ENCODE measurements at places on chromosomes 6 and 20. TPM values are rescaled to one million over a fixed set of nuclear protein-coding genes. Genes with fewer than 3 reads are reported as not detected.

DNA sequence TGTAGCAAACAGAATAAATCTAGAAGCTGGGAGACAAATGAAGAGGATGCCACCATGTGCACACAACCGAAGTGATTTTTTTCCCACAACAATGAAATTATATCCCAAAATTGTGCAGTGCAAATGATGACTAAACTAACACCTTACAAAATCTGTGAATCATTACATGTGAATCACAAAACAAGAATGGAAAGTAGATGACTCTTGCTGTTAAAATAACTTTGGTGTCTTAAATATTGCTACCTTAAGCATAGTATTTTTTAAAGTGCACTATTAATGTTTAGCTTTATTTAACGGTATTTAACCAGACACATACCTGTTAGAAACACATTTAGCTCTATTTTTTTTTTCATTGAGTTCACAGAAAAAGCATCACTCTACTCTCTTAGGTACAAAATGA lies 190.8 kb downstream of the TBC1D32 start:
- no peaks in the 10 kb centered on the region for H3K36me3 ChIP-seq
- no peaks in the 10 kb centered on the region for H3K27me3 ChIP-seq
- H3K4me3 ChIP-seq: no peak overlapping the region
- DNase-seq: no peak
- no peak overlapping the region for H3K27ac ChIP-seq

Gene DDRGK1
- total RNA-seq: 68.3 TPM

GRCh38 chr6:51489133-51489532 lies 598.3 kb downstream of the PKHD1 start:
- no peaks in the 10 kb centered on the region for H3K4me1 ChIP-seq
- no peaks in the 10 kb centered on the region for H3K36me3 ChIP-seq
- H3K27ac ChIP-seq: no peak overlapping the region
- no peak overlapping the region for H3K4me3 ChIP-seq
- H3K27me3 ChIP-seq: no peaks in the 10 kb centered on the region

Gene SMIM13
- 8.0 TPM for total RNA-seq

DNA sequence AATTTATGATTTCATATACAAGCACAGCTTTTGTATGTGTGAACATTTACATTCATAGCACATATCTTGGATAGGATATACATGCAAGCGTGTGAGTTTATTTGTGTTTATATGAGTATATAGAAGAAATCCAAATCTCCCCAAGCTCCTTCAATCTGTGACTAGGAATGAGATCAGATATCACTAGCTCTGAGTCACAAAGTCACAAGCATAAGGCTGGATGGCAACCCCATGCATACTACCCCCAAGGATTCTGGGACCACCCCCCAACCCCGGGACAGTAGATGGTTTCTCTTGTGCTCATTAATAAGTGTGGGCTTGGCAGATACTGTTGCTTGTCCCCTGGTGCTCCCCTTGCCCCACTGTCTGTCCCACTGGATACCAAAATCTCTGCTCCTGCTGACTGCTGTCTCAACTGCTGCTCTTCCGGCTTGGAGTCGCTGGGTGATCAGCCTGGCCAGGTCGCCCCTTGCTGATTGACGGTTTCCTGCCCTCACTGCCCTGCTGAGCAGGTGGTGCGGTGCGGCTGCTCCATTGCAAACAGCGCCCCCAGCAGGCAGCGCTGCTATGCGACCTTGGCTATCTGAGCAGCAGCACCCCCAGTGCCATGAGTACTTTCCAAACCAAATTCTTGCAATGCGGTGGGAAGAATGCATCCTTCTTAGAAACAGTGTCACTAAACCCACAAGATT lies 279.4 kb downstream of the CD83 start:
- H3K4me3 ChIP-seq: no peak overlapping the region
- no peaks in the 10 kb centered on the region for H3K4me1 ChIP-seq
- H3K36me3 ChIP-seq: no peaks in the 10 kb centered on the region
- no peaks in the 10 kb centered on the region for H3K27me3 ChIP-seq
- DNase-seq: no peak

- no peaks in the 10 kb centered on the region for H3K4me1 ChIP-seq
- H3K36me3 ChIP-seq: no peaks in the 10 kb centered on the region
- DNase-seq: no peak
- no peak overlapping the region for H3K4me3 ChIP-seq
Observed at GRCh38 chr6:165745492-165745891, 82.5 kb upstream of the PDE10A start.

GRCh38 chr6:157468574-157468973 lies 87.6 kb downstream of the ZDHHC14 start:
- no peaks in the 10 kb centered on the region for H3K36me3 ChIP-seq
- H3K4me1 ChIP-seq: no peaks in the 10 kb centered on the region
- no peak for DNase-seq
- no peak overlapping the region for H3K4me3 ChIP-seq
- H3K27me3 ChIP-seq: no peaks in the 10 kb centered on the region

Gene ULBP3
- 1.3 TPM for total RNA-seq

GRCh38 chr20:47274401-47275108 lies 81.9 kb downstream of the ZMYND8 start:
- no peak overlapping the region for H3K27ac ChIP-seq
- no peak for DNase-seq
- no peak overlapping the region for H3K4me3 ChIP-seq
- H3K36me3 ChIP-seq: peaks cover 64% of the 10 kb centered on the region
- H3K27me3 ChIP-seq: no peaks in the 10 kb centered on the region

Gene SLC22A1
- total RNA-seq: 2.3 TPM

GRCh38 chr6:96992343-96992730 lies 67.8 kb downstream of the KLHL32 start:
- H3K27me3 ChIP-seq: no peaks in the 10 kb centered on the region
- no peak overlapping the region for H3K4me3 ChIP-seq
- no peak for DNase-seq
- no peaks in the 10 kb centered on the region for H3K36me3 ChIP-seq

- H3K27me3 ChIP-seq: no peaks in the 10 kb centered on the region
- no peak overlapping the region for H3K4me3 ChIP-seq
- no peak overlapping the region for H3K27ac ChIP-seq
Observed at GRCh38 chr6:31299511-31299910, 27.6 kb upstream of the HLA-C start.

Gene RNF217
- total RNA-seq: 0.59 TPM

DNA sequence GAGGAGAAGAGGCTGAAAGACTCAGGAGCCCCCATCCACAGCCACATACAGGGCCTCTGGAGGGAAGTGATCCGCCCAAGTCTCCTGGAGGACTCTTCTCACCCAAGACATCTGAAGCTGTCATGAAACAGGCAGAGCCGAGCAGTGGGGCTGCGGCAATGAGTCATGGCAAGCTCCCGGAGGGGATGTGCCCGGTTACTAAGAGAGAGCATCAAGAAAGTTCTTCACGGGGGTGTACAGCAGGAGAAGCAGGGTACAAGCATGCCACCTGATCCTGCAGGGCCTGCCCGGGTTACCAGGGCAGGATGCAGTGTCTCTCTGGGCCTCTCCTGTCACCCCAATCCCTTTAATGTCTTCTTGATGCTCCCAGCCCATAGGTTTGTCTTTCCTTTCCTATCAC lies 21.1 kb downstream of the TRIM26 start:
- no peak for DNase-seq
- peaks cover 20% of the 10 kb centered on the region for H3K36me3 ChIP-seq
- no peaks in the 10 kb centered on the region for H3K27me3 ChIP-seq
- H3K27ac ChIP-seq: no peak overlapping the region

DNA sequence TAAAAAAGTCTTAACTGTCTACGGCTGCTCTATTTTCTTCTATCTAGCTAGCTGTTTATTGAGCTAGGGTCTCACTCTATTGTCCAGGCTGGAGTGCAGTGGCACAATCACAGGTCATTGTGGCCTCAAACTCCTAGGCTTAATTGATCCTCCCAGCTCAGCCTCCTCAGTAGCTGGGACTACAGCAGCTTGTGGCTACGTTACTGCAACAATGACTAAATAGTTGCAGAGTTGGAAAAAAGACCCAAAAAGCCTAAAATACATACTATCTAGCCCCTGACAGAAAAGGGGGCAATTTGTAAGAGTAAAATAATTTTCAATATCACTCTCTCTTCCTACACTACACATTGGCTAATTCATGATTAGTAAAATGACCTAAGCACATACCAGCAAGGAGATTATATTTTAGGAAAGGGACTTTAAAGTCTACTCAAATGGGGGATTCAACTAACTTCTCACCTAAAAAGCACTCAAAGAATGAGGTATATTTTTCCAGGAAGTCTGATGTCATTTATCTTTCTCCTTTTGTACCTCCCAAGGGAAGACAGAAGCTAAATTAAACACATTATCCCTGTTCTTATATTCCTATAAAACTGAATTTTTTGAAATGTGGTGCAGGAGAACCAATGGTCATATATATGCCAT lies 82.8 kb downstream of the ZMYND8 start:
- H3K4me1 ChIP-seq: no peaks in the 10 kb centered on the region
- no peaks in the 10 kb centered on the region for H3K27me3 ChIP-seq
- no peak overlapping the region for H3K4me3 ChIP-seq
- H3K36me3 ChIP-seq: peaks cover 6% of the 10 kb centered on the region
- no peak for DNase-seq

DNA sequence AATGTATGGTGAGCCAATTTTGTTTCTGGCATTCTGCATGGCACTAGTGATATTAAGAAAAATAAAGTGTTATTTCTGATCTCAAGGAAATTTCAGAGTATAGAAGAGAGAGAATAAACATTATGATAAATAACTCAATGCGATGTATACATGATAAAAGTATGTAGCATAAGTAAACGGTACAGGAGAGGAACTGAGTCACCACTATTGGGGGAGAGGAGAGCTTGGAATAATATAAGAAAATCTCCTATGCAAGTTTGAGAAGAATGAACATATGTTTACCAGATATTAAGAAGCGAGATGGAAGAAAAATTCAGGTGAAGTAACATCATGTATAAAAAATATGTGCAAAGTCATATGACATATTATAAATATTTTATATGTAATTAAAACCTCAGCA lies 1230.3 kb upstream of the CITED2 start:
- H3K27ac ChIP-seq: no peak overlapping the region
- no peaks in the 10 kb centered on the region for H3K4me1 ChIP-seq
- H3K27me3 ChIP-seq: no peaks in the 10 kb centered on the region

DNA sequence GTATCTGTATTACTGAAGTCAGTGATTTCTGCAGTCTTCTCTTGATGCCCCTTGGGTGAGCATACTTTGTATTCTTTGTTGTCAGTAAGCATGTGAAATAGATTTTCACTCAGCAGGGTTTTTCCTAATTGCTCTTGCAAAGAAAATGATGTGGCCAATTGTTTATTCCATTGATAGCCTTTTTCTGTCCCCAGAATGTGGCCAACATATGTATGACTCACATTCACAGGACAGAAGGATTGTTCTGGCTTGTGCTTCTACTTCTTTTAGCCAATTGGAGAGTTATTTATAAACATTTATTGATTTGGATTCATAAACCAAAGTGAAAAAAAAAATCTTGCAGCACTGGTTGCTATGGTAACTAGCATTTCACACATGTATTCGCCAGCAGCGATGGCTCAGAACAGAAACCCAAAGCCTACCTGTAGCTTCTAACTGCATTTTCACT lies 54.4 kb upstream of the RBM24 start:
- no peak overlapping the region for H3K27ac ChIP-seq
- no peak overlapping the region for H3K4me3 ChIP-seq
- H3K27me3 ChIP-seq: peaks cover 5% of the 10 kb centered on the region
- no peaks in the 10 kb centered on the region for H3K36me3 ChIP-seq

- no peak overlapping the region for H3K27ac ChIP-seq
- H3K4me1 ChIP-seq: no peaks in the 10 kb centered on the region
- no peak for DNase-seq
- H3K4me3 ChIP-seq: no peak overlapping the region
Observed at GRCh38 chr6:31144296-31144969, 5.6 kb upstream of the PSORS1C2 start.

Gene SLC4A11
- total RNA-seq: 0.44 TPM

DNA sequence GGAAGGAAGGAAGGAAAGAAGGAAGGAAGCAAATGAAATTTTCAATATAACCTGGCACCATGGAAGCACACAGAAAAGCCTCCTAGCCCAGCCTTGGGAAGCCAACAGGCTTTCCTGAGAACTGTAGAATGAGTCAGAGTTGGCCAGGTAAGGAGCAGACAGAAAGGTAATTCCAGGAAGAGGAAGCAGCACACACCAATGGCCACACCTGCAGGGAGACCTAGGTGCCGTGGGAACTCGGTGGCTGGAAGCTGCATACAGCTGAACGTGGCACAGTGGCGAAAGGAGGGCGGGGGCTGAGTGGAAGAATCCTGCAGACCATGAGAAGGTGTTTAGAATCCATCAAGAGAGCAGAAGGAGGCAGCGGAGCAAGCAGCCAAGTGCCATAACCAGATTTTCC lies 224.8 kb upstream of the RREB1 start:
- DNase-seq: no peak
- no peak overlapping the region for H3K27ac ChIP-seq
- H3K4me3 ChIP-seq: no peak overlapping the region
- H3K27me3 ChIP-seq: peaks cover 8% of the 10 kb centered on the region

Gene EEF1A2
- 1.1 TPM for total RNA-seq

Gene MOXD1
- total RNA-seq: not detected

DNA sequence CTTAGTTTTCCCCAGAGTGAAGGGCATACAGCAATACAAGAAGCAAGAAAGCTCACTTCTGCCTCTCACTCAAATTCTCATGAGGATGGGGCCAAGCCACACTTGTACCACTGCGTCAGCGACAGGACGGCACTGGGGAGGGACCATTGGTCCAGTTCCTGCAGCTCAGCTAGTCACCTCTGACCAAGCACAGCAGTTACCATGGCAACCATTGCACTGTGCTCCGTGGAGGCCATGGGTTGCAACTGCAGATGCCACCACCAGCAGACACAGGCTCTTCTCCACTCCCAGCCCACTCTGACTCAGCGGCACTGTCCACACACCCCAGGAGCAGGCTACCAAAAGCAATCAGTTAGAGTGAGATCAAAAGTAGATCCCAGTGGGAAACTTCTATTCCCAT lies 441.1 kb upstream of the ARID1B start:
- H3K4me3 ChIP-seq: no peak overlapping the region
- DNase-seq: no peak
- H3K27ac ChIP-seq: no peak overlapping the region
- no peaks in the 10 kb centered on the region for H3K27me3 ChIP-seq
- H3K36me3 ChIP-seq: no peaks in the 10 kb centered on the region

- no peak for DNase-seq
- no peak overlapping the region for H3K4me3 ChIP-seq
- H3K27me3 ChIP-seq: no peaks in the 10 kb centered on the region
- no peaks in the 10 kb centered on the region for H3K36me3 ChIP-seq
- no peaks in the 10 kb centered on the region for H3K4me1 ChIP-seq
- no peak overlapping the region for H3K27ac ChIP-seq
Observed at GRCh38 chr6:72857791-72858585, 236.1 kb downstream of the KCNQ5 start.

Gene ZGPAT
- 71.0 TPM for total RNA-seq

DNA sequence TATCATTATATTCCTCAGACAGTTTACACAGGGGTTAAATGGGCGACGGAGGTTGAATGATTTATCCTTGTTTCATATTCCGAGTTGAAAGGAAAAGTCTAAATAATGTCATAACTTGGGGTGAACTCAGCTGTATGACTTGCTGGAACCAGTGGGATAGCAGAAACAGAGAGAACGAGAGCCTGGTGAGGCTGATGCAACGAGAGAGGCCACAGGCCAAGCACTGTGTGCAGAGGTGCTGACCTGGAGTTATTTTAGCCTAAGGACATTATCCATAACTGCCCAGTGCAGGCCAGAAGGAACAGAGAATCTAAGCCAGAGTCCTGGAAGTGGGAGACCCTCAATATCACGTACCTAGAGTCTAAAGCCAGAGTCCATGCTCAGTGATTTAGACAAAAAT lies 394.9 kb downstream of the MAFB start:
- no peak for DNase-seq
- H3K4me3 ChIP-seq: no peak overlapping the region
- no peaks in the 10 kb centered on the region for H3K36me3 ChIP-seq
- no peaks in the 10 kb centered on the region for H3K27me3 ChIP-seq

Data from T-cell (primary cell).